ENCODE measurements at places on chromosomes 2 and 18.

DNA sequence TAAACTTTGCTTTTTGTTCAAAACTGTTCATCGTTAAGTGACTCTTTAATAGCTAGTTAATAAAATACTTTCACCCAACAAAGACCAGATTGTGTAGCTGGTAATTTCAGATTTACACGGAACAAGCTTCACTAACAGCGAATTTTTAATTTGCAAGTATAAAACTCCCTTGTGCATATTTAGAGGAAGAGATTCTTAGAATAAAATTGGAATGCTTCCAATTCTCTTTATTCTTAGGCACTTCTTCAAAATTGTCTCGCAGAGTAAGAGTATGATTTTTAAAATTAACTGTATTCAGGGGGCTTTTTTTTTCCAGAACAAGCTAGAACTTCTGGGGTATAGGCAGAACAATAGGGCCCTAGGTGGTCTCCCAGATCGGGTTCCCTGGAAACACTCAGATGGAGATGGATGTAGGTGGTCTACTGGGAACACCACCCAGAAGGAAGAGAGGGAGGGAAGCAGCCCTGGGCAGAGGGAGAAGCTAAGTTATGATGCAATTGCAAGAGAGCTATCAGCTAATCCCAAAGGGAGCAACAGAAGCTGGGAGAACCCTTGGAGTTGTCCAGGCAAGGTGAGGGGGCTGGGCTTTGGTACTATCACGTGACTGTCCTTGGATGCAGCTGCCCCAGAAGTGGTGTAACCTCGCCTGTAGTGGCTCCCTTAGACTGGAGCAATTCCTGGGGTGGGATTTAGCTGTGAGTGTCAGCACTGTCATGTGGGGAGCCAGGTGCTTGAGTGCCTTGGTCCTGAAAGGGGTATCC, 151.7 kb upstream of the ASB18 start:
- DNase-seq: no peak

DNA sequence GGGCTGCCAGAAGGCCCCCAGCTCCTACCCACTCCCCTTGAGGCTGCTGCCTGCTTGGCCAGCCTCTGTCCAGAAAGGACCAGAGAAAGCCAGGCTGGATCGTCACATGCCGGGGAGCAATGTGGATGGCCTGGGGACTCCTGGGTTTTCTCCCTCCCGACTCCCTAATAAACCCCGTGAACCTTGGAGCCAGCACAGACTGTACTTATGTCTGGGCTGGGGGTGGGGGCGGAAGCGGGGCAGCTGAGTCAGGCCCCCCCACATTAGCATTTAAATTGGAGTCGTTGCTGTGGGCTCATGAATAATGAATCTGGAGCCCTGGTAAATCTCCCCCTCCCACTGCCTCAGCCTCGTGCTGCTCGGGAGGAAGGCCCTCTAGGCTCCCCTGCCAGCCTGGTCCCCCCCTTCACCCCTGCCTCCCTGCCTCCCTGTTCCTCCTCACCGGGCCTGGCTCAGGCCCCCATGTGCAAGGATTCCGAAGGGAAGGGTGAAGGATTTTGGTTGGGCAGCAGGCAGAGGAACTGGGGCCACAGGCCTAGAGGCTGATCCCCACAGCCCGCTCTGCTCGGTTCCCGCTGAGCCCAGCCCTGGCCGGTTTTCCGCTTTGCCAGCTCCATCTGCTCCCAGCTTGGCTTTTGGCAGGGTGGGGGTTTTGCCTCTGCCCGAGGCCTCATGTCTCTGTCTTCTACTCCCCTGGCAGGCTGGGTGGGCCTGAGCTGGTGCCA, 7.3 kb upstream of the ASIC4 start:
- no peak for DNase-seq

DNA sequence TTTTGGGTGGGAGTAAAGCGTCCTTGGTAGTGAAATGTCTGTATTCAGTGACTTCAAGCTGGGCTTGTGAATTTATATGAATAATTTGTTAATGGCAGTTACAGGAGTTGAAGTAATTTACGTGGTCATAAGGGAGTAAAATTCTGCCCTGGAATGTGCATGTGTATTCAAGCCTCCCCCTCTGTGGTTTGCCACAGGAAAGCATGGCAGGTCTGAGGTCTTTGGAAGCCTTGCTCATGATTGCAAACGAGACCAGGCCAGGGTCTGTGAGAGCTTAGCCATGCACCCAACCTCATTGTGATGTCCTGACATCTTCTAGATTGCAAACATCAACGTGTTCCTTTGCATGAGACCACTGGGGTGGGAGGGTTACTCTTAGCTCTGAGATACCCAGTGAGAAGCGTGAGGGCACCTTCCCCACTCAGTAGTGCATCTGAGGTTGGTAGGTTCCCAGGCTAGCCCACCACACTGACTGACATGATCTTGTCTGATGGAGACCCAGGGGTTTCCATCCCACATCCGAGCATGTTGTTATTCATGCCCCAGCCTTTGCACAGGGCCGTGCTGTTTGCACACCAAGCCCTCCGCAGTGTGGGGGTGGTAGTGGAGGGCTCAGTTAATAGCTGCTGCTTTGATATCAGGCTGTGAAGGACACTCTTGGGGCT, 216.5 kb downstream of the KLHL29 start:
- DNase-seq: no peak

GRCh38 chr2:85502720-85503119, 36.2 kb upstream of the MAT2A start:
- DNase-seq: no peak

DNA sequence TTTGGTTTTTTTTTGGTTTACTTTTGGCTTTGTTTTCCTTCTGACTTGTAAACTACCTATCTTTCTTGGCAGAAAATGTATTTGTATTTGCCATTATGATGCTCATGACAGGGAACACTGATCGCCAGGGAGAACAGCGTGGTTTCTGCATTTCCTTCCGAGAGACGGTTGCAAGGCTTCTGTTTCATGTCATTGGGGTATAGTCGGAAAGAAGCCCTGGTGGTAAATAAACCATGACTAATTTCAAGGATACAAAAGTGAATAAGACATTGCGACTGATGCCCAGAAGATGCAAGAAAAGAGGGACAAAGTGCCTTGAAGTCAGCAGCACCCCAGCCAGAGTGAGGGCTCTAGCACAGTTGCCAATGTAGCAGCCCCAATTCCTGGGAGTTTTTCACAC, 4.2 kb upstream of the CAPN14 start:
- no peak for DNase-seq

DNA sequence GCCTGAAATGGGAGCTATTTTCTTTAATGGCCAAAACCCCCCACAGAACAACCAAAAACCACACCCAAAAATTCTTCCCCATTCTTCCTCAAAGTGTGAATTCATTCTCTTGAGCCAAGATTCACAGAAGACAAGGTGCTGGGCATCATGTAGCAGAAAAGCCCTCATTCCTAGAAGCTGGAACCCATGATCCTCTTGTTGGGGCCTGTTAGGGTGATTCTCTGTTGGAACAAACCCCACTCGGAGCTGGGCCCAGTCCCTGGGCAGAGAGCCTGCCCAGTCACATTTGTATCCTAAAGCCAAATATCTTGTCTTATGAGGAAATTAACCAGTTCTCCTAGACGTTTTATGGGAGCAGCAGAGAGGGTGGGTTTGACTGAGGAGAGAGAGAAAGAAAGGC, 22.8 kb upstream of the VPS4B start:
- DNase-seq: no peak

DNA sequence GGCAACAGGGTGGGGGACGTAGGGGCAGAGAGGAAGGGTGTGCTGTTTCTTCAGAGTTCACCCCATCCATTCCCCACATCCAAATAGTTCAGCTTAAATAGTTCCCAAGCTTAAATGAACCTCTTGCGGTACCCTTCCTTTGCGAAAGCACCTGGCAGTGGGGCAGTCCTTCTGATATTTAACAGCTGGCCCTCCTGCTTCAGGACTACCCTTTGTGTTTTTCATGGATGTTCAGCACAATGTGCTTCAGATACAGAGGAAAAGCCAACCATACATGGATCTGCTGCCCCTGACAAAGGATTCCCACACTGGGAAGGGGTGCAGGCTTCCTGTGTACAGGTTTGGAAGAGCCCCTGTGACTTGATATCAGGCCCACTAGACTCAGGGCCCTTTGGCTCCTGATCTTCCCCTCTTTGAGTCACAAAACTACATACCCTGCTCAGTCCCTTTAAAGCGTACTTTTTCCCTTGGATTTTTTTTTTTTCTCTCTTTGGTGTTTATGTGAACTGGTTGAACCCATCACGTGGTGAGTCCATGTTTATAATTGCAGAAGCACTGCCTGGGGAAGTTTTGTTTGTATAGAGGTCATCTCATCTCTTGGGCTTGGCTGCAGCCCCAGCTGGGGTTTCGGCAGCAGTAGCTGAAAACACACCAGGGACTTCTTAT, 45.3 kb upstream of the IGFBP5 start:
- no peak for DNase-seq

DNA sequence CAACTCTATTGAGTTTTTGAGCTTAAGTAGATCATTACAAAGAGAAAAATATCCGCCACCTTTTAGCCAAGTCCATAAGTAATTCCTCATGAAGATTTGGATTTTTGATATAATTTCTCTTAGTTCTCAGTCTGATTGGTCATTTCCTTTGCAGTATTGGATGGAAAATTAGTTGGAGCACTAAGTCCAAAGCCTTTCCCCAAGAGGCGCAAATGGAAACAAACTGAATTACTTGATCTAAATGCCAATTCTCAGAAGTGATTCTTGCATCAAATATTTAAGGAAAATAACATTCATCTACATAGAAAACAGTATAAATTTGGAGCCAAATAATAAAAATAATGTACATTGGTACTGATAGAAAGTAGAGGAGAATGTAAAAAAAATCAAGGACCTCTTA, 115.6 kb downstream of the CACNB4 start:
- no peak for DNase-seq

DNA sequence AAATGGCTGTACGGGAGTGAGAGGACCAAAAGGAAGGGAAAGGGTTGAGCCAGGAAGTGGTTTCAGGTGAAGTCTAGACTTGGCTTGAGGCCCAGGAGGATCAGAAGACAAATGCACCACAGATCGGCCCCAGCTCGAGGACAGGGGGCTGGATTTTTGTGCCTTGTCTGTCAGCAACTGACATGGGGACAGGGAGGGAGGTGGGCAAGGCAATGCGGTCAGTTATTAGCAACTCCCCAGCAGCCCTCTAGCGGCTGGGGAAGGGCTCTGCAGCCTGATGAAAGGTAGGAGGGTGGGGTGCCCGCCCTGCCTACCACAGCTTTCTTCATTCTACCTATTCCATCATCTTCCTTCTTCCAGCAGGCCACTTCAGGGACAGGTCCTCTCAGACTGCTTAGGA, 50.0 kb downstream of the CPO start:
- peak; percentile 1 for DNase-seq

GRCh38 chr2:160387558-160388262, 105.9 kb downstream of the RBMS1 start:
- no peak for DNase-seq

GRCh38 chr2:95275601-95276243, 1.5 kb downstream of the PROM2 start:
- no peak for DNase-seq

- no peak for DNase-seq
Observed at GRCh38 chr2:20222769-20223406, 2.0 kb downstream of the SDC1 start.

GRCh38 chr2:24860631-24861030, 59.4 kb downstream of the ADCY3 start:
- no peak for DNase-seq

- no peak for DNase-seq
Observed at GRCh38 chr2:208608122-208608835, 201.7 kb downstream of the PTH2R start.

DNA sequence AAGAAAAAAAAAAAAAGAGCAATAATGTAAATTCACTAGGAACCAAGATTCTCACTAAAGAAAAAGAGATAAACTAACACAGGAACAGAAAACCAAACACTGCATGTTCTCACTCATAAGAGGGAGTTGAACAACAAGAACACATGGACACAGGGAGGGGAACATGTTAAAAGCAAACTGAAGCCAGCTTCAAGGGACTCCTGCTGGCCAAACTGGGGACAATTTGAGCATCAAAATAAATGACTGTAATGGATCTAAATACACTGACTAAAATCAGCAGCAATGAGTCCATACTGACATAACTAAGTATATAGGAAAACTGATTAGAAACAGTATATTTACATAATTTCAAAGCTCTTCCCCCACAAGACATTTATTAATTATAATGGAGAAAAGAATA, 73.0 kb downstream of the FARSB start:
- no peak for DNase-seq

- no peak for DNase-seq
Observed at GRCh38 chr2:118968042-118968441, 26.0 kb downstream of the MARCO start.

- DNase-seq: no peak
Observed at GRCh38 chr2:132623096-132623839, 46.7 kb downstream of the LYPD1 start.

- no peak for DNase-seq
Observed at GRCh38 chr2:169362894-169363559, 693 bp upstream of the LRP2 start.
